CD4-positive, CD25-positive, alpha-beta regulatory T cell (primary cell): ENCODE measurements at places on chromosomes 7 and 10. TPM values are rescaled to one million over a fixed set of nuclear protein-coding genes. Genes with fewer than 3 reads are reported as not detected.

The TMEM236 gene
- total RNA-seq = 0.10 TPM

GRCh38 chr10:35927990-35928488 lies 285.9 kb upstream of the FZD8 start:
- no peak for DNase-seq

- no peak for DNase-seq
Observed at GRCh38 chr7:64555046-64555445, 7.8 kb downstream of the ZNF680 start.

DNA sequence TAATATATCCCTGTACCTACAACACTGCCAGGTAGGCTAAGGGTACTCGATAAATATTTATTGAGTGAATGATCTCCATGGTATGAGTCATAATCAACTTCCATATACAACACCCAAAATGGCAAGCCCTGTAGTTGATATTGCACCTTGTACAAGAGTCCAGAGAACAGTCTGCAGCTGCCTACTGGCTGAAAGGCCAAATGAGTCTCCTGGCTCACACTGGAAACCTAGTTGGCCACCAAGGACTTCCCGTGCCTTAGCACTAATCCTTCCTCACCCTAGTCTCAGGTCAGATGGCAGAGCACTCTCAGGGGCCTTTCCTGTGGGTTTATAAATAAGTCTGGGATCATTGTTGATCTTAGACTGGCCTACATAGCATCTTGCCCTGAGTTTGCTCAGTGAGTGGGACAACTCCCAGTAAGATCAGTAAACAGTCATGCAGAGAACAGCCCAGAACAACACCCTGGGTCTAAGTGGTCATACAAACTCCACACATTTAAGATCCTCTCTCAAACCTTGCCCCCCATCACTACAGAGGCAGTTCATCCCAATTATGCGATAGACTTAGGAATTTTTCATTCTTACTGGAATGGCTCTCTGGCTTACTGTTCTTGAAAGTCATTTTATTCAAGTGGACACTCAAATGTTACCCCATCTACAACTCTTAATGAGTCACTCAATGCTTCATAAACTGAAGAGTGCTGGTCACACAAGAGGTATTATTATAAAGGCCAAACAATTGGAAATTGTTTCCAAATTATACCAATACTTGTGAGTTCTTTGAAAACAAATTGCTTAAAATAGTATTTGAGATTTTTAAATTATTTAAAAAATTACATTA lies 14.7 kb upstream of the SLC16A9 start:
- DNase-seq = no peak

- no peak for DNase-seq
Observed at GRCh38 chr10:102400076-102400475, 4.6 kb downstream of the NFKB2 start.

- DNase-seq = no peak
Observed at GRCh38 chr7:81260152-81260551, 341.3 kb upstream of the SEMA3C start.

The TMEM184A gene
- not detected for total RNA-seq

DNA sequence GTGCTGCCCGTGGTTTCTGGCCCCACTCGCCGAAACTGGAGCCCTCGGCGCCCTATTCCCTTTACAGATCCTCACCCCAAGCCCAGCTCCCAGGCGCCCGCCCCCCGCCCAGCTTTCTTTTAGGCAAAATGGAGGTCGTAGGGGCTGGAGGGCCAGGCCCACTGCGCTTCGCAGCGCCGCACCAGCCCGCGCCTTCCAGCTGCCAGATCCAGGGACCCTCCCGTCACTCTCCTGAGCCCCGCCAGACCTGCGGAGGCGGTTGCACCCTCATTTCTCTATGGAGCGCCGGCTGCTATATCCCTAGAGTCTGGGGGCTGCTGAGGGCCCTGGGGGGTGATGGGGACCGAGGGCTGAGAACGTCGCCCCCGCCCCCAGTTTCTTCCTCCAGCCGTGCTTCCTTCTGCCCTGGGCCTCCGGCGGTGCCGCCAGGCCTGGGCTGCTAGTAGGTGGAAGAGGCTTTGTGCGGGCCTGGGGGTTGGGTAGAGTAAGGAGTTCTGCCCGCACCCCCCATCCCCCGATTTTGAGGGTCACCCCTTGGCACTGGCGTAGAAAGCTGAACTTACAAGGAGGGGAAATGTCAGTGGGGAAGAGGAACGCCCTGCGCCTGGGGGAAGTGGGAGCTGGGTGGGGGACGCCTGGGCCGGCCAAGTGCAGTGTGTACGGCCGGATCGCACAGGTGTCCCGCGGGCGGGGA lies 1.0 kb downstream of the GNB2 start:
- DNase-seq = no peak

The ZYX gene
- total RNA-seq = 174 TPM

- no peak for DNase-seq
Observed at GRCh38 chr7:46343802-46344201, 422.7 kb upstream of the IGFBP3 start.

The COL13A1 gene
- not detected for total RNA-seq

DNA sequence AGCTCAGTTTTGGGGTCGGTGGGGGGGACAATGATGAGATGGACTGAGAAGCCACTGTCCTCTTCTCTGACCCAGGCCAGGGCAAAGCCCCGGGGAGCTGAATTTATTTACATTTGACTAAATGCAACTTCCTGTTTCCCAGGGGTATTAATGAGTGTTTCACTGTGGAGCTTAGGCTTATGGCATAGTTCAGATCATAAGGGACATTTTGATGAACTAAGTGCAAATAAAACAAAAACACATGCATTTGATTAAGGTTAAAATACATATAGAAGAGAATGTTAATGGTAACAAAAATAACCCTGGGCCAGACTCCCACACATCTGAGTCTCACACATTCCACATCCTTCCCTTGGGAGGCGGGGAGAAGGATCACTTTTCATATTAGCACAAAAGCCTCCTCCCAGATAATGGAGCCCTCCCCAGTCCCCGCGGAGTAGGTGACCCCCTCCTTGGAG lies 320.6 kb downstream of the FRMD4A start:
- no peak for DNase-seq

DNA sequence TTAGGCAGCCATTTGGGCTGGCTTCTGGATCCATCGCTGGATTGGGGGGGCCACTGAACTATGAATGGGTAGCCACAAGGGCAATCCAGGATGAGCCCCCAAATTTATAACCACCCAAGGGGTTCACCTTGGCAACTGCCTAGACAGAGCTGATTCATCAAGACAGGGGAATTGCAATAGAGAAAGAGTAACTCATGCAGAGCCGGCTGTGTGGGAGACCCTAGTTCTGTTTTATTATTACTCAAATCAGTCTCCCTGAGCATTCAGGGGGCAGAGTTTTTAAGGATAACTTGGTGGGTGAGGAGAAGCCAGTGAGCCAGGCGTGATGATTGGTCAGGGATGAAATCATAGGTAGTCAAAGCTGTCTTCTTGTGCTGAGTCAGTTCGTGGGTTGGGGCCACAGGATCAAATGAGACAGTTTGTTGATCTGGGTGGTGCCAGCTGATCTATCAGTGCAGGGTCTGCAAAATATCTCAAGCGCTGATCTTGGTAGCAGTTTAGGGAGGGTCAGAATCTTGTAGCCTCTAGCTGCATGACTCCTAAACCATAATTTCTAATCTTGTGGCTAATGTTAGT lies 57.9 kb downstream of the DNAJB9 start:
- no peak for DNase-seq

The ECD gene
- 49.1 TPM for total RNA-seq

- no peak for DNase-seq
Observed at GRCh38 chr7:89451911-89452310, 656.4 kb upstream of the TEX47 start.

GRCh38 chr7:40885503-40885902 lies 750.7 kb downstream of the SUGCT start:
- DNase-seq = no peak

- no peak for DNase-seq
Observed at GRCh38 chr7:47335557-47336471, 246.1 kb downstream of the TNS3 start.

- DNase-seq = no peak
Observed at GRCh38 chr7:40923626-40924025, 779.3 kb downstream of the INHBA start.

DNA sequence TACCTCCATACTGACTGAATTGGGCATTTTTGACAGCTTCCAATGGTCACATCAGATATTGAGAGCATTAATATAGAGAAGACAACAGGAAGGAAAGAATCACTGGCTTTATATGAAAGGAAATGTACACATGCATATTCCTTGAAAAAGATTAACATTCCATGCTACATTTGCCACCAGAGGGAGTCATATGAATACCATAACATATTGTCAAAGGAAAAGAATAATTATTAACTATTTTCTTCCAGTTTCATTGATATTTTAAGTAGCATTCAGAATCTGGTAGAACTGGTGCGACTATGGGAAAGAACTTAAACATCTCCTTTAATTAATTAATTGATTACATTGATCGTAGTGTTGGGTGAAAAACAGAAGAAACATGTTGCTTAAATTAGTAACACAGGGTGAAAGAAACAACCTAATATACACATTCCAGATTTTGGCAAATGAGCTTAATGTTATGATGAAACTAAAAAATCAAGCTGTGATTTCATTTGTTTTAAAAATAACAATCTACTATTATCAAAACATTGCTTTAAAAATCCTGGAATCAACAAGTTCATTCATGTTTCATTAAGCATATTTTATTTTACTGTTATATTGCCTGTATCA lies 71.5 kb downstream of the GPR85 start:
- DNase-seq = no peak

The CALML3 gene
- total RNA-seq = not detected

The CAV2 gene
- total RNA-seq = not detected

- DNase-seq = no peak
Observed at GRCh38 chr7:91767820-91768219, 112.7 kb downstream of the MTERF1 start.

DNA sequence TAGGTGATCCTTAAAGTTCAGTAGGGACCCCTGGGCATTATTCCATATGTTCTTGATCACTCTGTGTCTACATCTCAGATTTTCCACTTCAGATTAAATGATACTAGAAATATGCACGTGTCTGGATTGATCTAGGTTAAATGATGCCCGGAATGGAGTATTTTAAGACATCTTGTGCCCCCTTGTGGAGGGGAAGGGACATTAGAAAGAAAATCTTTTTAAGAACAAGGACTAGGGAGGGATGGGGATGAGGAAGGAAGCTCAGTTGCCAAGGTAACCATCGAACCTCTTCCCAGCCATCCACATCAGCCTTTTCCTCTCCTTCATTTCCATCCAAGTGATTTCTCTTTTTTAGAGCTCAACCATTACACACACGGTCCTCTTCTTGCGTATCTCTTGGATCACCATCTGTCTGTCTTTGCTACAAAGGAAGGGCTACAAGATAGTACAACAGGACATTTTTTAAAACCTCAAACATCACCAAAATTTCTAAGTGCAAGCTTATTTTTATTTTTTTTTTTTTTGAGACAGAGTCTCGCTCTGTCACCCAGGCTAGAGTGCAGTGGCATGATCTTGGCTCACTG lies 40.5 kb downstream of the PRSS2 start:
- DNase-seq = no peak

DNA sequence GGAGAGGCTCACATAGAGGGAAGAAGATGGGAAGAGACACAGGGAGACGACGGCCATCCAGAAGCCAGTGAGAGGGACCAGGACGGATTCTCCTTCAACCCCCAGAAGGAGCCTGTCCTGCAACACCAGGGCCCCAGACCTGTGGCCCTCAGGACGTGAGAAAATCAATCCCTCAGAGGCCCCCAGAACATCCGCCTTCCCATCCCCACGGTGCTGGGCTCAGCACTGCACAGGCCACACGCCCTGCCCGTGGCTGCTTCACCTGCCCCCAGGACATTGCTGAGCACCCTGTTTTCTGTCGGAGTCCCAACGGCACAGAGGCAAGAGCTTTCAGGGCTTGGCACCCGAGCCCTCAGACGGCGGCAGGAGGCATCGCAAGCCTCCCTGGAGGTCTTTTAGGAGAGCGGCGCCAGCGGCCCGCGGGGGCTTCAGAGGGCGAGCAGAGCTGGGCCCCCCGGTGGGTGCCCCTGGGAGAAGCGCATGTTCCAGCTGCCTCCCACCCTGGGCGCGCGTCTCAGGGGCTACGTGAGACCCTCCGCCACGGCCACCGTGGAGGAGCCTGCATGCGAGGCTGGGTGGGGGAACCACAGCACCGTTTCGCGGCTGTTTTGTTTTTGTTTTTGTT lies 42.8 kb downstream of the PDGFA start:
- no peak for DNase-seq

DNA sequence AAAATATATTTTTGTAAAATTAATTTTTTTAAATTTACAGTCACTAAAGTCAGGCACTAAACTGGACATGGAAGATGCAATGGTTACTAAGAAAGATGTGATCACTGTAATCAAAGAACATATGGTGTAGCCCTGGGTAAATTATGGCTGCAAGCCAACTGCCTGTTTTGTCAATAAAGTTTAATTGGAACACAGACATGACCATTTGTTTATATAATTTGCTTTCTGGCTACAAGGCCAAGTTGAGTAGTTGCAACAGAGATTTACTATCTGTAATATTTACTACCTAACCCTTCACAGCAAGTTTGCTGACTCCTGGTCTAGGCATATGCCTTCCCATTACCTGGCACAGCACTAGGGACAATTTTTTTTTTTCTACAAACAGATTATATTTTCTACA lies 448.9 kb downstream of the ADRA2A start:
- no peak for DNase-seq

DNA sequence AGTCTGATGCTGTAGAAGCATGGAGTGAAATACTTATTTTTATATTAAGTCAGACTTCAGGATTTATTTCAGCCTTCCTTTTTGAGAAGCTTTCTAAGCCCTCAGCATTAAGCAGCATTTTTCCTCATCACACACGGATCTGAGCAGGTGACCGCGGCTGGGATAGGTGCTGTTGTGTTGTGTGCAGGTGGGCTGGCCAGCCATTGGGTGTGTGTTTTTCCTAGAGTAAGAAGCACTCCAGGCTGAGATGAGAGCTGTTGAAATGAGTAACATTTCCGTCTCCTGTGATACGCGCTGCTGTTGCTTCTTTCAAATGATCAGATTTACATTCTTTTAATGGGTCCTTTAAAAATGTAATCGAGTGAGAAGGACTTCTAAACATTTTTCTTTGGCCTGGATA lies 63.9 kb downstream of the INSYN2A start:
- no peak for DNase-seq

The NEUROD6 gene
- not detected for total RNA-seq

The KCNIP2 gene
- total RNA-seq = 1.6 TPM

DNA sequence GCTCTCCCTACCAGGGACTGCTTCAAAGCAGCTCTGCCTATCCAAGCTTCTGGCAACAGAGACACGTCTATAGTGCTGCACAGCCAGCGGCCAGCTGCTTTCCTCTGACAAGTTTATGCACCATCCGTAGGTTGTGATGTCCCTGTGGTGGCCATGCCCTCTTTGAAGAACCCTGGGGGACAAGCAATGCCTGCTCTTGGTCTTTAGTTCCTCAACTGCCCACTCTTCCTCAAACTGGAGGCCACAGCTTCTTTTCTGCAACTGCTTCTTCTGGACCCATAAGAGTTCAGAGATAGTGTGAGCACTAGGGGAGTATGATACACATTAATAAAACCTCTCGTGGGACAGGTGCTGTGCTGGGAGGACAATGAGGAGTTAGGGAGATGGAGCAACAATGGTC lies 164.9 kb downstream of the ELMO1 start:
- no peak for DNase-seq
